Activated CD4-positive, alpha-beta T cell treated with anti-CD3 and anti-CD28 coated beads, Interleukin-10, Interleukin-2, amounts not matched to agents 100 ng/mL and 50 ng/mL, durations not matched to agents 16 hours and 8 hours (primary cell): ENCODE measurements at places on chromosomes 12 and 14.

GRCh38 chr12:52066346-52067080 is 3.3 kb upstream of the ATG101 start:
- DNase-seq = peak; percentile 54

DNA sequence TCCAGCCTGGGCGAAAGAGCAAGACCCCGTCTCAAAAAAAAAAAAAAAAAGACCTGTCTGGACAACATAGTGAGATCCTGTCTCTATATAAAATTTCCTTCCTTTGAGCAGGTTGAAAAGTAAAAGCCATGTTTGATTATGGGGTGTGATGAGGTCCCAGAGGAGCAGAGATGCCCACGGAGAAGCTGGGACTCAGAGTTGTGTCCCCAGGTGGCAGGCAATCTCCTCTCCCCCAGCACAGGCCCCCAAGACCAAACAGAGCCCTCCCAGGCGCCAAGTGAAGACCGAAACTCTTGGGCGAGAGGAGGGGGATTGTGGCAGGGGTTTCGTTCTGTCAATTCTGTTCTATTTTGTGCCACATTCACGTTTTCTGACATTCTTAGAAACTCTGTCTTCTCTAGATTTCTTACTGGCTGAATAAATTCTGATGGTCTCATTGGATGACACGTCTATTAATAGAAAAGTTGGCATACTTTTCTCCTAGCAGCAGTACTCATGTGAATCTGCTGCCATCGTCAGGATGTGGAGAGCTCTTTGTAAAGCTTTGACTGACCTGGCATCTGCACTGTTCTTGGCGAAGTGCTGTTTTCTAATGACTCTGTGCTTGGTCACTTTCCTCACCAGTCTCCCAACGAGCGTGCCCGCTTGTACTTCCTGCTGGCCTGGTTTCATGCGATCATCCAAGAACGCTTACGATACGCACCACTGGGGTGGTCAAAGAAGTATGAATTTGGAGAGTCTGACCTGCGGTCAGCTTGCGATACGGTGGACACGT is 43.4 kb downstream of the HSP90AA1 start:
- no peak for DNase-seq

DNA sequence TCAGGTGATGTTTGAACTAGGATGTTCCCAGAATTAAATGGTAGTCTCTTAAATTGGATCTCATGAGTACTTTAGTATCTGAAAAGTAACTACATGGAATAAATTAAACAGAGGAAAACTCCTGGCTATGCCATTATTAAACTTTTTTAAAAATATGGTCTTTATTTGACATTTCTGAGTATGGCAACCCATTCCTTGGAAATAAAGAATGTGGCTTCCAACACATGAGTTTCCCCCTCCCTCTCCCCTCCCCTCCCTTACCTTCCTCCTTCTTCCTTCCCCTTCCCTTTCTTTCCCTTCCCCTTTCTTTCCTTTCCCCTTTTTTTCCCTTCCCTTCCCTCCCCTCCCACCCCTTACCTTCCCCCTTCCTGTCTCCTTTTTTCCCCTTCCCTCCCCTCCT is 940.2 kb downstream of the DIO2 start:
- no peak for DNase-seq

DNA sequence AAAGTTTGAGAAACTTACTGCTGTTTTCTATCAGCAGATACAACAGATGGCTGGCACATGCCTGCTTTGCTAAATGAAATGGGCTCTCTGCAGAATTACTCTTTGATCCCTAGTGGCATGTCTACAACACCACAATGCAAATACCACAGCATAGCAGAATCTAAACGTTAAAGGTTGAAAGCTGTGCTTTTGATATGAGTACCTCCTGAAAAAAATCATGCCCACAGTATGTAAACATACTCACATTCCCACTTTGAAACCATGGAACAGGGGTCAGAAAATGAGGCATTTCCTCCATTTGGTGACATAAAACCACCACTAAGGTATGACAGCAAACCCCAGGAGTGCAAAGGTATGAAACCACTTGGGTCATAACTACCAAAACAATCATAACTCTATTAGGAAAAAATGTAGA is 7.5 kb downstream of the WIF1 start:
- peak; percentile 27 for DNase-seq

DNA sequence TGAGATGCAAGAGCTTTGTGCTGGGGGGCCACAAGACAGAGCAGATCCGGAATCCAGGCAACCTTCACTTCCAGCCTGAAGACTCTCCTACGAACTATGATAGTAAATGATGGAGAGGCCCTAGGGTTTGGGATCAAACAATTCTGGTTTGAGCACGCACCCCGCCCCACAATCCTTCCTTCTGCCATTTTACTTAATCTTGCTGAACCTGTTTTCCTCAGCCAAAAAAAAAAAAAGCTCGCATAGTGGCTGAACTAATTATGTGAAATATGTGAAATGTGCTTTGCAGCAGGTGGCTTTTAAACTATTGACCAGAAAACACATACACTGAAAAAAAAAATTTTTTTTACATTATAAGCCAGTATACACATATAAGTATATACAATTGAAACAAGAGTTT is 667 bp upstream of the ITFG2 start:
- DNase-seq = no peak

DNA sequence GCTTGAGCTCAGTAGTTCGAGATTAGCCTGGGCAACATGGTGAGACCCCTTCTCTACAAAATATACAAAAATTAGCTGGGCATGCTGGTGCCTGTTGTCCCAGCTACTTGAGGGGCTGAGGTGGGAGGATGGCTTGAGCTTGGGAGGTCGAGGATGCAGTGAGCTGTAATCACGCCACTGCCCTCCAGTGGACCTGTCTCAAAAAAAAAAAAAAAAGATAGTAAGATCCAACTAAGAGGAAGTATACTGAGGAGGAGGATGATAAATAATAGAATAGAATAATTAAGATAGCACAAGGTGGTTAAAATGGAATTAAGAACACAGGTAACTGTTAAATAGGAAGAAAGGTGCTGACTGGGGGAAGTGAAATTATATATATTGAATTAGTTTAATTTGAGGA is 37.0 kb upstream of the BAZ1A start:
- no peak for DNase-seq

- DNase-seq = no peak
Measured at GRCh38 chr14:55122440-55122986, 6.5 kb upstream of the LGALS3 start.

GRCh38 chr12:116267948-116268347 is 9.5 kb downstream of the MED13L start:
- DNase-seq = no peak

GRCh38 chr12:131418121-131418520 is 292.8 kb upstream of the SFSWAP start:
- DNase-seq = no peak

- no peak for DNase-seq
Measured at GRCh38 chr12:118299791-118300460, 72.8 kb downstream of the TAOK3 start.

GRCh38 chr12:76103958-76104357 is 19.5 kb upstream of the NAP1L1 start:
- no peak for DNase-seq

GRCh38 chr12:14849661-14850060 is 6.3 kb upstream of the ART4 start:
- no peak for DNase-seq

DNA sequence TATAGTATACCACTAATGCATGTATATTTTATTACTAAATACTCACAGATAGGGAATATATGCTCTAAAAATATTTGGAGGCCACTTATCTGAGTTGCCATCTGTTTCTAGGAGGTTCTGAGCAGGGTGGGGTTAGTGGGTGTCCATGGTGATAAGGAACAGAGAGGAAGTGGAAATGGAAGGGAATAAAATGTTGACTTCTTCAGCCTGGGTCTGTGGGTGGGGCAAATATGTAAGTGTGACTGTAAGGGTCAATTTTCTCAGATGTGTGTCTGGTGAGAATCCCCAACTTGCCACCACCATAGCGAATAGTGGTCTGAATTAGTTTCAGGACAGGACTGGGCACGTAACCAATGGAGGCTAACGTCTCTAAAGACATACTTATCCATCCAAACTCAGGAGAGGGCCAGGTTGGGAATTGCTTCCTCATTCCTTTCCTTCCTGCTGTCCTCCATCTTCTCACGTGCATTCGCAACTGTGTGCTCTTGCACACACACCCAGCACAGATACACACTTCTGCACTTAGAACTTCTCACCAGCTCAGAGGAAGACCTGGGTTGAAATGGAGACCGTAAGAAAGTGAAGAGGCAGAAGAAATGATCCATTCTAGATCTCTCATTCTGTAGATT is 54.2 kb upstream of the GZMB start:
- DNase-seq = no peak

GRCh38 chr12:2482938-2483660 is 311.7 kb upstream of the FKBP4 start:
- DNase-seq = no peak

DNA sequence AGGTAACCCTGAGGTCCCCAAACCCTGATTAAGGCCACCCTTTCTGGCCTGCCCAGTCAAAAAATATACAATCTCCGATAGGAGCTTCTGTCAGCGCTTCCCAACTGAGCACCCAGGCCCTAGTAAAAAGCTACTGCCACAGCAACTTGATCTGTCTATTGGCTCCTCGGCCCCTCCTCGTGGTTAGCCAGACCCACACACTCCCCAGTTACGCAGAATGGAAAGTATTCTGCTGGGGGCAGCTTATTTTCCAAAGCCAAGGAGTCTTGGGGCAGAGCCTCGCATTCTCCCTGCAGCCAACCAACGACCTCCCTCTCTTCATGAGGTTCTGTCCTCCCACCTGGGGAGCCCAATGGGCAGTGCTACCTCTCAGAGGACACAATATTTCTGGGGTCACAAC is 32.1 kb downstream of the FMNL3 start:
- DNase-seq = no peak

GRCh38 chr14:90517076-90517841 is 120.4 kb downstream of the CALM1 start:
- no peak for DNase-seq

GRCh38 chr12:28390761-28391385 is 200.6 kb downstream of the CCDC91 start:
- no peak for DNase-seq

DNA sequence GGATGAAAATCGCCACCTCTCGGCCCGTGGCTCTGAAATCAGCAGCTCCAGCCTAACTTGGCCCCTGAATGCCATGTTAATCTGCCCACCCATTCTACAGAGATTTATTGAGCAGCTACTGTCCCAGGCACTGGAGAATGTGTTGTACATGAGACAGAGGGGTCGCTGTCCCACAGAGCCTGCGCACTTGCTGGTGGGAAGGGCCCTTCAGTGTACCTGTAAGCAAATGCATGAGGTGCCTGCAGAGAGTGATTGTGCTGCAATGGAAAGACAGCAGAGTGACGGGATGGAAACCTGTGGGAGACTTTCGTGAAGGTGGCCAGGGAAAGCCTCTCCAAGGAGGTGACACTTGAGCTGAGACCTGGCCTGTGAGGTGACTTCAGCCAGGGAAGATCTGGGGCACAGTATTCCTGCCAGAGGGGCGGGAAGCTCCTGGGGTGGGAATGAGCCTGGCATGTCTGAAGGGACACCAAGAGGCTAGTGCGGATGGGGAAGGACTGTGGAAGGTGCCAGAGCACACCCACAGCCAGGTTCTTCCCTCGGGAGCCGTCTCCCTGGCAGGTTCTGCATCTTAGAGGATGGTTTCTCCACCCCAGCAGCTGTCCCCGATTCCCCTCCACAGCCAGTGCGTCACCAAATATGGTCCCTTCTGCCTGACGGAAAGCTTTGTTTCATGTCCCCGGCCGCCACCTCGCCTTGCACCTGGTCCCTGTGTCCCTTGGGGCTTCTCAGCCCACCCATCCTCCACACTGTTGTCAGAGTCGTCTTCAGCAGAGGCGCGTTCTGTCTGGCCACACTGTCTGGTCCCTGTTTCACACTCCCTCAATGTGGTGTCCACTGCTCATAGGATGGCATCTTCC is 8.7 kb downstream of the SMIM41 start:
- no peak for DNase-seq

DNA sequence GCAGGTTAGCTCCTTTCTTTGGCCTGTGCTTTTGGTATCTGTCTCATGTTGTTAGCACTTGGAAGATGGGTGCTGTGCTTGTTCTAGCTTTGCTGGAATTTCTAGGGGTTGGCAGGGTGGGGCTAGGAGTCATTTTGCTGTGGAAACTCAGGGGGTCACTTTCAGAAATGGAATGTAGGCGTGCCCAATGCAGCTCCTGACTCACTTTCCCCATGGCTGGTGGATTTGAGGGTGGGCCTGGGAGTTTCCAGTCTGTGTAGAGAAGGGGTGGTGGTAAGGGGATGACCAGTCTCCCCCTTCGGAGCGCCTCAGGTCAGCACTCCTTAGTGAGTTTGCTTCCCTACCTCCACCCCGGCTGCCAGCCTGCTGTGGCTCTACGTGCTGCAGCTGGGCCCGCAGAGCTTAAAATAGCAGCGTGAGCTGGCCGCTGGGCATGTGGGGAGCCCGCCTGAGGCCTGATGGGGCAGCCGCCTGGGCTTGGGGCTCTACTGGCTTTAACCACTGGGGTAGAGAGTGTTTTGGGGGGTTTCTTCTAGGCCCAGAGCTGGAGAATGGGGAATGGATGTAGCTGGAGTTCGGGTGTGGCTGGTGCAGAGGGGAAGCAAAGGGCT is 108.2 kb downstream of the TSPAN9 start:
- no peak for DNase-seq

- DNase-seq = peak; percentile 24
Measured at GRCh38 chr12:95805864-95806671, 15.5 kb upstream of the NTN4 start.

- no peak for DNase-seq
Measured at GRCh38 chr12:127810041-127810440, 456.9 kb upstream of the TMEM132C start.

- DNase-seq = no peak
Measured at GRCh38 chr12:112506513-112507166, 87.9 kb downstream of the PTPN11 start.

- peak; percentile 64 for DNase-seq
Measured at GRCh38 chr12:49233842-49234526, 30.9 kb upstream of the TUBA1C start.

DNA sequence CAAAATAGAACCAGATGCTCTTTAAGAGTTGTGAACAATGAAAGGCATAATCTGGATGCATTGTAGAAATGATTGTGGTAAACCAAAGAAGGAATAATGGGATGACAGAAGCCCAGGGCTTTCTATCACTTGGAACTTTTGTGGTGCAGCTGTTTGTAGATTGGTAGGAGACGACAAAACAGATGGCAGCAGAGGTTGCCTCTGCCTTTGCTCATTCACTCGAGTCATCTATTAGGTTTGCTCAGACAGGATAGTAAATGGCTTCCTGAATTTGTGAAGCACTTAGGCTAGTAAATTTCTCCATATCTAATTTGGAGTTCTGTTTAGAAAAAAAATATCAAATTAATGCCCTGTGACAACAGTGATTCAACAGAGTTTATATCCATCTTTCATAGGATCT is 78.4 kb downstream of the FGD4 start:
- no peak for DNase-seq

DNA sequence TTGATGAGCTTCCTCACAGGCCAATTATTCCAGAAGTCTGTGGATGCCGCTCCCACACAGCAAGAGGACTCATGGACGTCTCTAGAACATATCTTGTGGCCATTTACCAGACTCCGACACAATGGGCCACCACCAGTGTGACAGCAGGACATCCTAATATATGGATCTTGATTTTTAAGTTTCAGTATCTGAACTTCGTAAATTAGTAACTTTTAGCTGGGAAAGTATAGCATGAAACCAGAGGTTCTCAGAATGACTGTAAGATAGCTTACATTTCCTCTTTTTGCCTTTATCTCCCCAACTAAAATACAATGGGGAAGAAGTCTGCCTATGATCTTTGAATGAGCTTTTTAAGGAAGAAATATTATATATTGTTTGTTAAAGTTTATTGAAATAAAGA is 87.0 kb downstream of the DNAI7 start:
- DNase-seq = peak; percentile 25
